ENCODE measurements at places on chromosomes 3 and 15.

- DNase-seq, result no peak
These were observed 33.2 kb downstream of the ZNF654 start for GRCh38 chr3:88092270-88092669.

- DNase-seq, result no peak
These were observed 64.5 kb downstream of the ALCAM start for GRCh38 chr3:105431200-105431599.

GRCh38 chr3:97269202-97269601 is 454.8 kb downstream of the EPHA6 start:
- DNase-seq, result peak; percentile 43

GRCh38 chr15:32908135-32908801 is 190.5 kb downstream of the GREM1 start:
- no peak for DNase-seq

- DNase-seq, result no peak
These were observed 22.2 kb upstream of the DLG1 start for GRCh38 chr3:197320582-197320981.

GRCh38 chr3:138796761-138797160 is 38.0 kb downstream of the PIK3CB start:
- DNase-seq, result peak; percentile 33

GRCh38 chr3:57637391-57637790 is 40.2 kb upstream of the ARF4 start:
- DNase-seq, result no peak

- DNase-seq, result no peak
These were observed 145.5 kb upstream of the PFN2 start for GRCh38 chr3:150116196-150116595.

- DNase-seq, result no peak
These were observed at the start of gene DNAJB8 for GRCh38 chr3:128466840-128467541. Gene DNAJB8 (minus strand): TSS chr3:128466890. CDS start chr3:128463245, 3,645 bp downstream.

GRCh38 chr3:159186581-159186980 is 384.7 kb downstream of the MFSD1 start:
- DNase-seq, result no peak
